ENCODE measurements at places on chromosomes 3 and 15.

- DNase-seq: no peak
These were observed 41.2 kb downstream of the KLF13 start for GRCh38 chr15:31367730-31368344.

- DNase-seq: no peak
These were observed 218.5 kb upstream of the CMC1 start for GRCh38 chr3:28022916-28023315.

- DNase-seq: no peak
These were observed 12.3 kb downstream of the MYO5C start for GRCh38 chr15:52283281-52283680.

GRCh38 chr3:29382409-29382808, 101.5 kb downstream of the RBMS3 start:
- no peak for DNase-seq

- DNase-seq: no peak
These were observed 502.2 kb upstream of the LMCD1 start for GRCh38 chr3:7999384-7999783.

DNA sequence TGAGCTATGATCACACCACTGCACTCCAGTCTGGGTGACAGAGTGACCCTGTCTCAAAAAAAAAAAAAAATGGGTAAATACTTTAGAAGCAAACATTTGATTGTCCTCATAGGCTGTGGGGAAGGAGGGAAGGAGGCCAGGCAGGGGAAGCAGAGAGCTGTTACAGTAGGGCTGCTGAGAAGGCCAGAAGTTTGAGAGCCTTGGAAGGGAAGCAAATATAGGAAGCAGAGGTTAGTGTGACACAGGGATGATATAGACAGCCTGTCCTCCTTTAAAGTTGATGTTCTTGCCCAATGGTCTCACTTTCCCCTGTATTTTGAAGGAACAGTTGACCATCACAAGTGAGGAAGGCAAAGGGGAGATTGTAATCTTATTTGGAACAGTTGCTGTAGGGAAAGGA, 5.3 kb upstream of the ALPK3 start:
- DNase-seq: no peak

All from urothelium cell line (cell line).